ENCODE measurements at places on chromosomes 16 and 17.

- no peak for DNase-seq
These were observed 4.4 kb upstream of the CYLD start for GRCh38 chr16:50737420-50737959.

DNA sequence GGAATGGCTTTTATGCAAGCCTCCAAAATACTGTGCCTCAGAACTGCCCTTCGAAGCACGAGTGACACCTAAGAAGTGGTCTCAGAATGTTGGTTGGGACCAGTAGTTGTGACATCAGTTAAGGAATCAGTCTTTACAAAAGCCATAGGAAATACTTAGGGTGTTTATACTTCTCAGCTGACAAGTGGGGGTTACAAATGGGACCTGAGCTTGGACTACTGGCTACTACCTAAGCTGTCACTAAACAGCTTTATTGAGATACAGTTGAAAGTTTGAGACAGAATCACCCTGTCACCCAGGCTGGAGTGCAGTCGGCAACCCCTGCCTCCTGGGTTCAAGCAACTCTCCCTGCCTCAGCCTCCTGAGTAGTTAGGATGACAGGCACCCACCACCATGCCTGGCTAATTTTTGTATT is 5.0 kb downstream of the RPL19 start:
- DNase-seq: no peak

DNA sequence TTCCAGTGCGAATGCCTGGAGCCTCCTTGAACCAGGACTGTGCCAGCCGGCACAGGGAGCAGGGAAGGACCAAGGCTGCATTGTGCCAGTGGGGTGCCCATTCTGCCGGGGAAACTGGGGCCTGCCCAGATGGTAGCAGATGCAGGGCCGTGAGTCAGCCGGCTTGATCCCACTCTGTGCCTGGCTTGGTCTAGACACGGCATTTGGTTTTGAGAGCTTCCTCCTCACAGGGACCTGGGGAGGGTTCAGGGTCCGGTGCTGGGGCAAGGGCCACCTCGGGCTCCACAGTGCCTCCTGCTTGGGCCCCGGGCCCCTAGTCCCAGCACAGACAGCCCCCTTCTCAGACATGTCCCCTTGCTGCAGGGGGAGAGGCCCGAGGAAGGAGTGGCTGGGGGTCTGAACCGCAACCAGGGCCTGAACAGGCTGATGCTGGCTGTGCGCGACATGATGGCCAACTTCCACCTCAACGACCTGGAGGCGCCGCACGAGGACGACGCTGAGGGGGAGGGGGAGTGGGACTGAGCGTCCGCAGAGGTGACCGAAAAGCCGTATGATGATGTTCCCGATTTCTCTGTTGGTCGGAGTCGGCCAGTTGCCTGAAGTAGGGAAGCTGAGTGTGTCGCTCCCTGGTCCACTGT is 7.8 kb upstream of the MC1R start:
- no peak for DNase-seq

- no peak for DNase-seq
These were observed 244.6 kb upstream of the MAF start for GRCh38 chr16:79845033-79845733.

GRCh38 chr16:2233872-2234812 is 2.1 kb upstream of the DNASE1L2 start:
- no peak for DNase-seq

GRCh38 chr16:87406495-87407088 is 14.5 kb downstream of the MAP1LC3B start:
- DNase-seq: no peak
